ENCODE measurements at places on chromosomes 2 and 18.

DNA sequence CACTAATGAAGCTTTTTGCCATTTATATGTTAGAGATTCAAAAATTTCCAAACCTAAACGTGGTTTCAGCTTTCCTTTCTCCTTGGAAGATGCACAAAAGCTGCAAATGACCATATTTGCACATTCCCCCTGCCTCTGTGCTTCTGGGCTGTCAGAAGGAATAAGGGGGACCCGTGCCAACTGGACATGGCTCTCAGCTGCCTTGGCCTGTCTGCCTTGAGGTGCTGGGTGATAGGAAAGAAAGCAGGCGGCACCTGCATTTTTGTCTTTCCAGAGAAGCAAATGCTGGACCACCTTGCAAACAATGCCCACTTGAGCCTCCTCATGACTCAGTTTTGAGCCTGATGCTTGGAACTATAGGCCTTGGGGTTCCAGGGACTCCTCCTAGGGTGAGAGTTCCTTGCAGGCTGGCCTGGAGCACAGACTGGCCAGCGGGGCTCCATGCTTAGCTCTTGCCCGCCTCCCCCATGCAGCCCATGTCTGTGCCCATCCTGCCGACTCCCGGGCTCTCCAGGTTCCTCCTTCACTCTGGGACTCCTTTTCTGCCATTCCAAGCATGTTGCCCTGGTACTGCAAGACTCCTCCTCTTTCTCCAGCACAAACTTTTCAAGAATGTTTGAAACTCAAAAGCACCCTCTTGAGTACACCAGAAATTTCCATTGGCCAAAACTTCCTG lies 109.0 kb upstream of the EPAS1 start:
- no peak for DNase-seq

GRCh38 chr18:23640052-23640451 lies 22.7 kb downstream of the ANKRD29 start:
- DNase-seq = no peak

DNA sequence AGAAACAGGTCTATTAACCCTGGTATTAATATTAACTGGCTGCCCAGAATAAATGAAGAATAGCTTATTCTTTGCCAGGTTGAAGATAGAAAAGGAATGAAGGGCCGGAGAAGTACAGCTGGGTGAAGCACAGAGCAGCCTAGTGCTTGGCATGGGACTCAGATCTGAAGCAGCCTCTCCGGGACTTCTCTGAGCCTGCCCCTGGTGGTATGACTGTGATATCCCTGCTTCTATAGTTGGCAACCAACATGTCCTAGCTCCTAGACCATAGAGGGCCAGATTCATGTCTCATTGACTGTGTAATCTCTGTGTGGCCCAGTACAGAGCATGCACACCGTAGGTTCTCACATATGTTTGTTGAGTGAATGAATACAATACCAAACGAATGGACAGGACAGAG lies 107.8 kb downstream of the MSH2 start:
- no peak for DNase-seq

DNA sequence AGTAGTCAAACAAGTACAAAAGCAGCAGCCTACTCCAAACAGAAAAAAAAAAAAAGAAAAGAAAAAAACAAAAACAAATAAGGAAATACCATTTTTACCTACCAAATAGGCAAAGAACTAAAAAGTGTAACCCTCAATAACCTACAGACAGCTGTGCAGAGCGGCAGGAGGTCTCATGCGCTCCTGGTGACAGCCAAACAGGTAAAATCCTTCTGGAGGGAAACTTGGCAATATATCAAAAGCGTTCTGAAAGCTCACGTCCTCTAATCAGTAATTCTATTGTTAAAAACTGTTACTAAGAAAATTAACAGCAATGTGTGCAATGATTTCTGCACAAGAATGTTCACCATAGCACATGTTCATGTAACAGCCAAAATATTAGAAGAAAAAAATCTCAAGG lies 105.6 kb downstream of the AFF3 start:
- no peak for DNase-seq

- DNase-seq = no peak
These were observed 15.0 kb upstream of the CAB39 start for GRCh38 chr2:230697676-230698075.

DNA sequence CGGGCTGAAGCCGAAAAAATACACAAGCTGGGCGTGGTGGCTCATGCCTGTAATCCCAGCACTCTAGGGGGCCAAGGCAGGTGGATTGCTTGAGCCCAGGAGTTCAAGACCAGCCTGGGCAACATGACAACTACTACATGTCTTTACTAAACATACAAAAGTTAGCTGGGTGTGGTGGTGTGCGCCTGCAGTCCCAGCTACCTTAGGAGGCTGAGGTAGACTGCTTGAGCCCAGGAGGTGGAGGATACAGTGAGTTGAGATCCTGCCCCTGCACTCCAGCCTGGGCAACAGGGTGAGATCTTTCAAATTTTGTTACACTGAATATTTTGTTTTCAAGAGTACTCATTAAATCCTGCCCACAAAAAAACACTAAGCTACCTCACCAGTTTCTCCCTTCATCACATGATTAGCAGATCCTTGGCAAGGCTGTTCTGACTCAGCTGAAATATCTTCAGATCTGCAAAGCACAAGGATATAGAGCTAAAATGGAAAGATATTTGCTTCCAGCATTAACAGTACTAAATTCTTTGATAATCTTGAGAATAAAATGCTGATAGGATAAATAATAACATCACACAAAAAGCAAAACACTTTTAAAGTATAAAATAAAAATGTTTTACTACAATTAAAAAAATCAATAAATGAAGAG lies 28.2 kb upstream of the MCM6 start:
- no peak for DNase-seq

DNA sequence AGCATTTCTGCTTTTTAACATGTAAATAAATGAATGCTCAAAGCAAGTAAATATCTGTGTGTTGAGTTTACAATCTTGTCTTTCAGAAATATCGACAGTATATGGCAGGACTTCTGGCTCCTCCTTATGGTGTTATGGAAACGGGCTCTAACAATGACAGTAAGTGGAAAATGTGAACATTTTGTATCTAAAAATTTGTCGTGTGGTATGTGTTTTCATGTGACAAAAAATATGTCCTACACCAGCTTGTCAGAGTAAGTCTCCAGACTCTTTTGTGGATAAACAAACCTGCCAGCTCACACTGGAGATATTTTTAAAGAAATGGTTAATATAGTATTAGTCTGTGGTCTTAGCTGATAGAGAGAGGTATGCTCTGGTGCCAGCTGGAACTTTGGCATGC lies 157.9 kb upstream of the MAP3K20 start:
- no peak for DNase-seq

DNA sequence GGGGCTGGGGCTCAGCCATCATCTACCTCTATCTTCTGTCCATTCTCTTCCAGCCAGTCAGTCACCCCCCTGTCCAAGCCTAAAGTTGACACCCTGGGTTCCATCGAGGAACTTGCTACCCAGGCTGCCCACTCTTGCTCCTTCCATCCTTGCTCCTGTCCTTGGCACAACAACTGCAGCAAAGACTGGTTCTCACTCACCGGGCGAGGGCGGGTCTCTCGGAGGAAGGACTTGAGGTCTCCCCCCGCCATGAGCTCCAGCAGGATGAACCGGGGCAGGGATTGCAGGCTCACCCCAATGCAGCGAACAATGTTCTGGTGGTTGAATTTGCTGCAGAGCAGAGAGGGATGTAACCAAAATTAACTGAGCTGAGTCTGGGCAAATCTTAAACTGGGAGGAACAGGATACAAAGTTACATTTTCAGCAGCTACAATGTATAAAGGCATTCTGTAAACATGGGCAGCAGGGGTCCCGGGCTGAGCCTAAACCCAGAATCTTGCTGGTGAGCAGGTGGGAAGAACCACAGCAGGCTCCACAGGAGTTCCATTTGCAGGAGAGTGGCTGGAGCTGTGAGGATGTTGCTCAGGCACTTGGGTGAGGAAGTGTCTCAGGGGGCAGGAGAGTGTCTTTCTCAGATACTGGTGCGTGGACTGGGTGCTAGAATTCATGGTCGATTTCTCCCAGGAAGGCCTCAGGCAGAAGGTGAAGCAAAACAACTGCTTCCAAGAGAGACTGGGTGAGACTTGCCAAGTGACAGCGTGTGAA lies 105.5 kb downstream of the CLIP4 start:
- no peak for DNase-seq

- no peak for DNase-seq
These were observed 14.1 kb upstream of the INO80C start for GRCh38 chr18:35511833-35512232.

GRCh38 chr2:174286172-174286571 lies 37.8 kb upstream of the OLA1 start:
- no peak for DNase-seq
